Activated naive CD4-positive, alpha-beta T cell treated with anti-CD3 and anti-CD28 coated beads, Interleukin-2, amount 10 ng/mL, durations not matched to agents 7 days and 5 days (primary cell): ENCODE measurements at places on chromosomes 7 and 10.

DNA sequence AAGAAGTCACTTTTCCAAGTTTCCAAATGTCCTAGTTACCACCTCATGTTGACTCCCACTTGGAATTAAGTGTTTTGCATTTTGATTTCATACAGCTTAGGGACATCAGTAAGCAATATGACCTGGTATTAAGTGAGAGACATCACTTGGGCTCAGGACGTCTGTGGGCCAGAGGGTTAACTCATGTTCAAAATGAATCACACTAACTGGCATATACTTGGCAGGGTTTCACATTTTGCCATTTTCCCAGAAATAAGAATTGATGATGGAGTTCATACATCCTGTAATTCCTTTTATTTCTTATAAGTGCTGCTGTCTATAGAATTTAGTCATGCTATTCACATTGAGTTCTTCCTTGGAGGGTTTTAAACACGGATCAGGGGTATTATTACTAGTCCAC, 516.5 kb downstream of the PHTF2 start:
- DNase-seq = no peak

- DNase-seq = no peak
These were observed 399.7 kb downstream of the CDC14C start for GRCh38 chr7:49324040-49324439.

GRCh38 chr7:13312307-13312706, 624.9 kb downstream of the ARL4A start:
- no peak for DNase-seq

- no peak for DNase-seq
These were observed 9.1 kb downstream of the TSPAN14 start for GRCh38 chr10:80462981-80463741.

DNA sequence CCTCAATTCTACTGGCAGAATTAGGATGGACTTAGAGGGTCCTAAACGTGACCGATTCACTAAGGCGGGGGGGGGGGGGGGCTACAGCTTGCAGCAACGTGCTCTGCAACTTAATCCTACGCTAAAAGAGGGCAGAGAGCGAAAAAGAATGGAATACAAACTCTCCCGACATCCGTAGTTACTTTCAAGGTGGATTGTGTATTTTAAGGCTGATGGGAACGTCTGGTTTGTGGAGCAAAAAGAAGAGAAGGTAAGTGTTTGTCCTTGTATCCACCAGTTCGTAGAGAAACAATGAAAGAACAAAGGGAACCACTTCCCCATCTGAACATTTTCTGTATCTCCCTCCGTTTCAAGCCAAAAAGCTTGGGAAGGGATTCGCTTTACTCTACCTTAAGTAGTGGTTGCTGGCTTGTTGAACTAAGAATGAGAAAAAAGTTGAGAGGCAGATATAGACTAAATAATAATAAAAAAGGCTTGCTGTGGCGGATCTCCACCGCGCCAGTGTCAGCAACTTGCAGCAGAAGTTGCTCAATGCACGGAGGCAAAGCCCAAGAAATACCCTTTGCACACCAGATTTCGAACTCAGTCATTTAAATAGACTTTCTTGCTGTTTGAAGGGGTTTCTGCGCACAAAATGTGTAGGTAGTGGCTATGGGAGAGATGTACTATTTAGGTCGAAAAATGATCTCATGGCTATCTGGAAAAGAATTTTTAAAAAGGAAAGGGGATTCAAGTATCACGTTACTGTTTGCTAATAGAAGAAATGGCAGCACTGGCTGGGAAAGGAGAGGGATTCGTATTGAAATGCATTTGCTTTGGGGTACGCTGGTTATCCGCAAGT, 736 bp downstream of the SKIDA1 start:
- no peak for DNase-seq

DNA sequence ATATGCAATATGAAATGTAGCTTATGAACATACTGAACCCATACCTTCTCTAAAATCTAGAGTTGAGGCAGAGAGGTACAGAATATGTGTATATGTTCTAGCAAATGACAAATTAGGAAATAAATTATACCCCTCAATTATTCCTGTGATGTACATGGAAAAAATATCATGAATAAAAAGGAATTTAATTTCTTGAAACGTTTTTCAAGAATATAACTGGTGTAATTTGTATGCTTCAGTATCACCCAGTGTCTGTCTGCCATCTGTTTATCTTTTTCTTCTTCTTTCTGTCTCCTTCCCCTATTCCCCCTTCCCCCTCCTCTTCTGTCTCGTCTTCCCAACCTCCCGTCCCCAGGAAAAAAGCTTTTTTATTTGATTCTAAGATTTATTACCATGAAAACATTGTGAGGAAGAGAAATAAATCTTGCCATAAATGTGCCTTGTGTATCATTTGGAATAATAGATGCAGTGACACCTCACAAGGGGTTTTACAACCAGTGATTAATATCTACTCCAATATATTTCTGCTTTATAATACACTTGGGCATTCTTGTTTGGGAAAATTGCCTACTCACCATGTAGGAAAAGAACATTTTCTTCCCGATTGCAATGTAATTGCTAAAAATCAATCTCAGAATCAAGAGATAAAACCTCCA, 12.2 kb downstream of the LANCL2 start:
- no peak for DNase-seq

- DNase-seq = no peak
These were observed 514.7 kb upstream of the KCND2 start for GRCh38 chr7:119758254-119758653.
